ENCODE measurements at places on chromosomes 1 and 21. TPM values are rescaled to one million over a fixed set of nuclear protein-coding genes. Genes with fewer than 3 reads are reported as not detected.

DNA sequence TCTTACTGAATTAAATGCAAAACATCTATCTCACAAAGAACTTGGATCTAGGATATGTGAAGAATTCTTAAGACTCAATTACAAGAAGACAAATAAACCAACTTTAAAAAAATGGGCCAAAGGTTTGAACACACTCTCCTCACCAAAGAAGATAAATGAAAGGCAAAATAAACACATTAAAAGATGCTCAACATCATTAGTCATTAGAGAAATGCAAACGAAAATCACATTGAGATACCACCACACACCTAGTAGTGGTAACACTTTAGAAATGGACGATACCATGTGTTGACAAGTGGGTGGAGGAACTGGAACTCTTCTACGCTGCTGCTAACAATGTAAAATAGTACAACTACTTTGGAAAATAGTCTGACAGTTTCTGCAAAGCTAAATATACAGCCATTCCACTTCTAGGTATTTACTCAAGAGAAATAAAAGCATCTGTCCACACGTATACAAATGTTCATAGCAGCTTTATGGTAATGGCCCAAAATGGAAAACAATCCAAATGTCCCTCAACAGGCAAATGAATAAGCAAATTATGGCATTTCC lies 194.3 kb downstream of the RHOU start:
- no peak for DNase-seq

GRCh38 chr1:30756206-30756544 lies 1.4 kb downstream of the LAPTM5 start:
- no peak for DNase-seq

GRCh38 chr1:16369821-16370220 lies 2.8 kb downstream of the SZRD1 start:
- no peak for DNase-seq

- no peak for DNase-seq
Measured at GRCh38 chr1:155086856-155087535, 8.4 kb downstream of the EFNA3 start.

GRCh38 chr1:12244078-12244477 lies 14.2 kb downstream of the VPS13D start:
- DNase-seq = no peak

- DNase-seq = no peak
Measured at GRCh38 chr1:241479294-241479693, 40.3 kb downstream of the FH start.

DNA sequence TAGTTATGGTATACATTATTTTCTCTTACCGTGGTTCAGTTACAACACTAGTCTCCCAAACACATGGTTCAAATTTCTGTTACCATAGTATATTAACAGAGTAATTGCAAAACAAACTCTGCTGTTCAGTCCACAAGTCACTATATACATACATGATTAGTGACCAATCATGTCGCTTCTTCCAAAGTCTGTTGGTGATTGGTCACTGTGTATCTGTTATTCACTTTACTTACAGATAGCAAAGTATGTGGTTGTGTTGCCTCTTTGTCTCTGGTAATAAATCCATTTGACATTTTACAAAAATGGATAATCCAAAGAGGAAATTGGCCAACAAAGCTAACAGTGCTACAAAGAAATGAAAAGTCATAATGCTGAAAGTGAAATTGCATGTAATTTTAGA lies 107.2 kb downstream of the RABGAP1L start:
- DNase-seq = no peak

DNA sequence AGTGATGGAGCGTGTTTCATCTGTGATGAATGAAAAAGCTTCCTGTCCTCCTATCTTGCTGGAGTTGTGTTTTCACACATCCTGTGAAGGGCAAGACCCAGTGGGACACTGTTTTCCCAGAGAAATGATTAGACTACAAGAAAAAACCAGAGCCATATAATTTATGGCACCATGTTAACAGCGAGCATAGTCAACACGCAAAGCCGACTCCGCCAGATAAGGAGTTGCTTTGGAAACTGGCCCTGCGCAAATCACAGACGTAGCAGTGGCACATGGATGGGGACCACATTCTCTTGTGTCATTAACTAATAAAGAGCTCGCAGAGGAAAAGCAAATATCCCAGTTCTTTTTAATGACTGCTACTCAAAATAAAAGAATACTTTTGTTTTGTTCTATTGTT lies 471.2 kb upstream of the RUNX1 start:
- no peak for DNase-seq

- DNase-seq = no peak
Measured at GRCh38 chr1:204673909-204674649, 11.5 kb downstream of the LRRN2 start.

The FGR gene
- 51.9 TPM for polyA plus RNA-seq

The SH3D21 gene
- 18.4 TPM for polyA plus RNA-seq

The RAB7B gene
- polyA plus RNA-seq = 3.5 TPM

The LCA5L gene
- 13.5 TPM for polyA plus RNA-seq

The LCE1B gene
- polyA plus RNA-seq = not detected

The SESN2 gene
- polyA plus RNA-seq = 5.6 TPM

The FCN3 gene
- 23.2 TPM for polyA plus RNA-seq

The FCAMR gene
- polyA plus RNA-seq = not detected

The FCRL1 gene
- not detected for polyA plus RNA-seq

The ALX3 gene
- not detected for polyA plus RNA-seq

The AADACL4 gene
- polyA plus RNA-seq = 0.16 TPM

The ZMYM4 gene
- 33.9 TPM for polyA plus RNA-seq
